COR-L47 (cell line): ENCODE measurements at places on chromosomes 11 and 22.

- DNase-seq: no peak
Measured at GRCh38 chr11:121351083-121351630, 58.6 kb downstream of the SC5D start.

DNA sequence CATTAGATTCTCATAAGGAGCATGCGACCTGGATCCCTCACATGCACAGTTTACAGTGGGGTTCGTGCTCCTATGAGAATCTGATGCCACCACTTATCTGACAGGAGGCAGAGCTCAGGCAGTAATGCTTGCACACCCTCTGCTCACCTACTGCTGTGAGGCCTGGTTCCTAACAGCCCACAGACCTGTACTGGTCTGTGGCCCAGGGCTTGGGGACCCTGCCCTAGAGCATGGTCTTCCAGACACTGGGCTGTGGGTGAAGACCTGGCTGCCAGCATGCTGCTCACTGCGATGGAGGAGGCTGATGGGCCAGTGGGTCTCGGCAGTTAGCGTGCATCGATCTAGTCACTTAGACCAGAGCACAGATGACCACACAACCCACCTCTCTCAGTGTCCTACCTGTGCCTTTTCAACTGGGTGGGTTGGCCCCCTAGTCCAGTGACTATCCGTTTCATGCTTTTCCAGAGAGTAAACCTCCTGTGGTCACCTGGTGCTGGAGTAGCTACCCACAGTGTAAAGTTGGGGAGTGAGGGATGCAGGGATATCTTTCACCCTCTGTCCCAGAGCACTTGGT is 21.1 kb downstream of the MED15 start:
- DNase-seq: no peak

GRCh38 chr22:26238596-26238995 is 69.3 kb downstream of the SEZ6L start:
- no peak for DNase-seq

- DNase-seq: peak; percentile 72
Measured at GRCh38 chr22:43862074-43862881, at the start of gene SULT4A1. Gene SULT4A1 (minus strand): TSS chr22:43862513. CDS start chr22:43862382, 131 bp downstream.

- no peak for DNase-seq
Measured at GRCh38 chr11:68517121-68517741, 56.7 kb downstream of the PPP6R3 start.

GRCh38 chr11:66015454-66015881 is 3.7 kb downstream of the CST6 start:
- no peak for DNase-seq

DNA sequence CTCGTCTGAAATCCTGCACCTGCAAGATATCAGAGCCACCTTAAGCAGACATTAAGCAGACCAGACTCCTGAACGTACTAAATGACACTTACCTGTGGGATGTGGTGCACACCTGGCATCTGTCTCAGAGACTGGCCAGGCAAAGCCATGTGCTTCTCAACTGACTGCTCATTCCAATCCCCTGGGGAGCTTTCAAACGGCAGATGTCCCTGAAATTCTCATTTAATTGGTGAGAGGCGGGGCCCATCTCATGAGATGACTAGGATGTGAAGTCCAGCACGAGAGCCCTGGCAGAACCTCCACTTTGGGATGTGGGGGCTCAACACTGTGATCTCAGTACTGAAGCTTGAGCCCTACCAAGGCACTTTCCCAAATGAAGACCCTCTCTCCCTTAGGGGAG is 84.9 kb upstream of the HMGXB4 start:
- peak; percentile 90 for DNase-seq

DNA sequence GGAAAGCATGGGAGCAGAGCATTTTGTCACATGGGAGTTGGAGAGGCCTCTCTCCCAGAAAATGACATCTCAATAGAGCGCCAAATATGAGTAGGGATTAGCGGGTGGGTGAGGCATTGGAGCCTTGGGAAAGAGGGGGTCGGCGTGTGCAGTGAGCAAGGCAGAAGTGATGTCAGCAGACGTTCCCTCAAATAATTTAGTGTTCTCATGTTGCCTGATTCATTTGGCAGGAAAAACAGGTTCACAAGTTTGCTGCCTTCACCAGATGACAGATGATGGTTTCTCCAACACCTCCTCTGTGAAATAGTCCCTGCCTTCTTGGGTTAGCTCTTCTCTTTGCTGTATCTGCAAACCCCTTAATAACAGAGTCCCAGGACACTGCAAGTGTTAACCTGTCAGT is 118.5 kb upstream of the ARHGAP20 start:
- DNase-seq: no peak
